ENCODE measurements at places on chromosomes 1 and 21.

DNA sequence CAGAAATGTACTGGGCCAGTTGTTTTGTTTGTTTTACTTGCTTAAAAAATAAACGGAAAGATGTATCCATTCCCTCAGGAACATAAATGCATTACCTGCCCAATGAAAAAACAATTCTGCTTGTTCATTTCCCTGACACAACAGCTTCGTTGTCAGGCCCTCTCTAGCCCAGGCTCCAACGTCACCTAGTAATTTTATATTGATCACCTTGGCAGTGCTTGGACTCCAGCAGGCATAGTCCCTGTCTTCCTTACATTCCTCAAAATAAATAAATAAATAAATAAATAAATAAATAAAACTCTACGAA, 1.2 kb downstream of the CEP170 start:
- no peak for DNase-seq

DNA sequence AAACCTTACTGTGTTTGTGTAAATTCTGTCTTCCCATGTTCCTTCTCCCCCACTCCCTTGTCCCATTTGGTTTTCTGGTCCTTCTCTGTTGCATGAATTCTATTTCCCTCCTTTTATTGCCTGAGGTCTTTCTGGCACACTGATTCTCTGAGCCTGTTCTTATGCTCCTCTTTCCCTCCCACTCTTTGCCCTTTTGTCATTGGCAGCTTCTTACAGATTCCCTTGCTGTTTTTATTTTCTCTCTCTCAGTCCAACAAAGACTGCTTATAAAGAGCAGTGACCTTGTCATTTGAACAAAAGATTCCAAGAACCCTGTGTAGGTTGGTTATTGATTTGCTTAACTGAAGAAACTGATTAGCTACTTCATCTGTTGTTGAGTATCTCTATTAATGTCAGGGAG, 49.7 kb downstream of the GPR52 start:
- DNase-seq = no peak

GRCh38 chr1:162422662-162423375, 10.9 kb upstream of the SH2D1B start:
- DNase-seq = no peak

DNA sequence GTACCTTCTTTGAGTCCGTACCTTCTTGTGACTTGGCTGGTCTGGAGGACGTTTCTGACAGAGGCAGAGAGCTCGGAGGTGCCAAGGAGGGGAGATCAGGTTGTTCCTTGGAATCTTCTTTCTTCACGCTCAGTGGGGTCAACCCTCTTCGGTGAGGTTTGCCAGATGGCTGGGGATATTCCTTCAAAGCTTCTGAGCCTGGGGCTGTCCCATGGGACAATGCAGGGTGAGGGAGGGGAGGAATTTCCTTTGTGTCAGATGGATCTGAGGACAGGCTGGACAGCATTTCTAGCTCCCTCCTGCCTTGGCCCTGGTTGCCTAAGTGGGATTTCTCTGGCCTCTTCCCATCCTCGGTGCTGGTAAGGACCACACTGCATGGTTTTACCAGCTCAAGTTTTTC, 95.5 kb upstream of the EDN2 start:
- no peak for DNase-seq

DNA sequence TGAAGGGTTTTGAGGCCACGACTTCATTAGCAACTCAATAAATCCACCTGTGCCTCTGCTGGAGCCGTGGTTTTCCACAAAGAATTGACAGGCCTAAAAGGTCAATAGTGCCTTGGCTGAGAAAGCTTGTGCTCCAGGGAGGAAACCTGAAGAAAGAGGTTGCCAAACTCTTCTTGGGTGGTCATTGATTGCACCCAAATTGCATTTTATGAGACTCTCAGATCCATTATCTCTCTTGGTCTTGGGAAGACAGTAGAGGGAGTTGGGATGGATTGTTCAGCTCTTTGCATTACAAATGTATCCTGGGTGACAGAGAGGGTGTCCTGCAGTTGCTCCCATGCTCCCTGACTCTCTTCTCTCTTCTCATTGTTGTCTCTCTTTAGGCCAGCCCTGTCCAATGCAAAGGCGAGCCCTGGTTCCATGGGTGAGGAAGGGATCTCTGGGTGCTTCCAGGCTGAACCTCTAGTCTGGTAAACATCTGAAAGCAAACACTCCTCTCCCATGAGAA, 46.1 kb upstream of the HTR1D start:
- DNase-seq = no peak

GRCh38 chr1:229380536-229381160, 37.8 kb upstream of the CCSAP start:
- no peak for DNase-seq

DNA sequence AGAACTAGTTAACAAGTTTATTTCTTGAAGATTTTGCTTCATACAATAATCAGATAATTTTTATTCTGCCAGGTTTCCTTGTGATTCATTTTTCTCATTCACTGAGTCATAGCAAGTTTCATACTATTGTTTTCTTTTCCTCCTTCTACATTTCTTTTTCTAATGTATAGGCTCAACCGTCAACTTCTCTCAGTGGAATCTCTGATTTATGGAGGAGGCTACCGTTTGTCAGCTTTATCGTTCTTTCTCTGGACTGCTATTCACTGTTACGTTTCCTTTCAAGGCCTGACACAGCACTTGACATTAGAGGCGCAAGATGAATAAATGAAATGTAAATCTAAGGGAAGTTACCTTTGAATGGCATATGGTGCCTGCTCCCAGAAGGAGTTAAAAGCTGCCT, 284.3 kb upstream of the NR5A2 start:
- DNase-seq = no peak

DNA sequence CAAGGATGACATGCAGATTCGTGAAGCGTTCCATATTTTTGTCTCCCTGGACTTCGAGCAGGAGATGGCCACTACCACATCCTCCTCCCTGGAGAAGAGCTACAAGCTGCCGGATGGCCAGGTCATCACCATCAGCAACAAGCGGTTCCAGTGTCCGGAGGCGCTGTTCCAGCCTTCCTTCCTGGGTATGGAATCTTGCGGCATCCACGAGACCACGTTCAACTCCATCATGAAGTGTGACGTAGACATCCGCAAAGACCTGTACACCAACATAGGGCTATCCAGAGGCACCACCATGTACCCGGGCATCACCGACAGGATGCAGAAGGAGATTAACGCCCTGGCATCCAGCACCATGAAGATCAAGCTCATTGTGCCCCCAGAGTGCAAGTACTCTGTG, 3.3 kb downstream of the TMEM222 start:
- no peak for DNase-seq

DNA sequence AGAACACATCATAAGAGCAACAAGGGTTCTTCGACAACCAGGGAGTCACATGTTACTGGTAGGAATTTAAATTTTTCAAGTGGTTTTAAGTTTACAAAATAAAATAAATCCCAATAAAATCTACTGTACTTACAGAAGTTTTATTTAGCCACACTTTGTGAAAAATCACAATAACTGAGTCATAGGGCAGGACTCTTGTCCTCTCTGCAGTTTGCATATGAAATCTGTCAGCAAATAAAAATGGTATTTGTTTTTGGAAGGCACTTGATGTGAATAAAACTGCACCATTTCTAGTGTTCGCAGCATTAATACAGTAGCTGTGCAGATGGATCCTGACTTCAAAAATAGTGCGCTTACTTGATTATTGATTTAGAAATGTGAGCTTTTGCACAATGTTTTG, 150.4 kb downstream of the LBR start:
- no peak for DNase-seq

Data from T-helper 2 cell (primary cell).